ENCODE measurements at places on chromosomes 2 and 18.

DNA sequence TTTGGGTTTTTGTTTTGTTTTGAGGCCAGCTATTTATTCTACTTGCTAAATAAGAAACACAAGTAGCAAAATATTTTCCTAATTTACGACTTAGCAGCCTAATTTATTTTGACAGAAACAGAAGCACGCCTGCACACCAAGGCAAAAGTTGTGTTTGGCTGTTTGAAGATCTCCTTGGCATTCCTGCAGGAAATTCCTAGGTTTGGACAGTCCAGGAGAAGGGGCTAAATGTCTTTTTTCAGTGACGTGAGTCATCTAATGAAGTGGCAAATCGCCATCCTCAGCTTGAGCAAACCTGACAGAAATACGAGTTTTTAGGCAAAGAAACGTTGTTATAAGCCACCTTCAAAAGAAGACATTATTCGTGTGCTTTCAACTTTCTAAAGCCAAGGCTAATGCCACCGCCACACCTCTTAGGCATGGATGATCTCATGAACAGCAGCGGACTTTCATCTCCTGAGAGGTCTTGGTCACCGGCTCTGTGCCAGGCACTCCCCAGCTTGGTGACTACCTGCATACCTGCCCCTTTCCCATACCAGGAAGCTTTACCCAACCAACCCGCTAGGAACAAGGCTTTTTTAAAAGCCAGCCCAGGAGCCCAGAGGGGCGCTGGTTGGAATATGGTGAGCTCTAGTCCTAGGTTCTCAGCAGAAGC is 30.9 kb downstream of the STK39 start:
- no peak for DNase-seq

GRCh38 chr18:13370995-13371625 is 152.6 kb downstream of the LDLRAD4 start:
- no peak for DNase-seq

DNA sequence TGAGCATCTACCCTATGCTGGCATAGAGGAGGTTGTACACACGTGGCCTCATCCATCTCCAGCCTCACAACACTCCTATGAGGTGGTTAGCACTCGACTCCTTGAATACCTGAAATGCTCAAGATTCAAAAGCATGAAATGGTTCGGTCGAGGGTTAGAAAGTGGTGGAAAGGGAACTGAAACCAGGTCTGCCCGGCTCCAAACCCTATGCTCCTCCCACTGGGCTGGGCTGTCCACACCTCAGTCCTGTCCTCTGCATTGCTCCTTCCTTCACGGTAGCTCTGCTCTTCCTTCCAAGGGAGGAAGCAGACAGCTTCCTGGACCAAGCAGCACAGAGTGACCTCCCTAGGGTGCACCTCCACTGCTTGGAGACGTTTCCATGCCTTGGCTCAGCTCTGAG is 565.2 kb upstream of the ID2 start:
- DNase-seq: no peak

GRCh38 chr2:26850505-26850904 is 2.6 kb downstream of the DPYSL5 start:
- no peak for DNase-seq

DNA sequence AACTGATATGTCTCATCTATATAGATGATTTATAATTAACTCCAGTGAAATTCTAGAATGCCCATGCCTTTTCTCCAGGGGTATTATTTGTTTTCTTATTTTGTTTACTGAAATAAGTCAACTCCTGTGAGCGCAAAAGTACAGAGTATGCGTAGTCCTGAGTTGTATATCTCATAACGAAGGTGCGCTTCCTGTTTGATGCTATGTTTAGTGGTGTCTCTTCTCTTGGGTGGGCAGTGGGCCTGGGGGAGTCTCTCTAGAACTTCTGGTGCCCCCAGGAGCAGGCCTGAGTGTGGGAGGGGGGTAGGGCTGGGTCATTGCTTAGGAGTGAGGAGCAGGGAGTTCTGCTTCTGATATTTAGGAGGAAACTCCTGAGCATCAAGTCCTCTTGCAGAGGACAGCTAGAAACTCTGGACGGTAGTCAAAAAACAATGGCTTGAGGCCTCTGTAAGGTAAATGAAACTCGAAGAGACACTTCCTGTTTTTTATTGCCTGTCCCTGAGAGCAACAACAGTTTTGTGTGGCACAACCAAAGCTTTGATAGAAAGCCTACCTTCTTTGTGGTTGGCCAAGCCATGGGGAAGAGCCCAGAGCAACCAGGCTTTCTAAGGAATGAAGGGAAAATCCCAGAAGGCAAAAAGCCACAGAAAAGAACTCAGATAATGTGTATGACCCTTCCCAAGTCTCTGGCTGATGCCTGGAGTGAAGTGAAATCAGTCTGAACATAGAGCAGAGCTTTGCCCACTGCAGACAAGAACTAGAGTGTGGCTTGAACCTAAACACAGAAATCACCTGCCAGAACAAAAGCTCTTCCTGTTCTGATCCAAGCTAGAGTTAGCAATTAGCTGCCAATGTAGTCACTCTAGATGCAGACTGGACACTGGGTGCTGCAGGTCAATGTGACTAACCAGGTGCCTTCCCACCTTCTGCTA is 8.5 kb upstream of the SP140L start:
- DNase-seq: no peak

GRCh38 chr2:118851650-118852049 is 4.2 kb upstream of the EN1 start:
- DNase-seq: no peak

- no peak for DNase-seq
These were observed 163.2 kb upstream of the SLC1A4 start for GRCh38 chr2:64825831-64826491.

GRCh38 chr2:135144343-135144742 is 92.3 kb downstream of the RAB3GAP1 start:
- no peak for DNase-seq

DNA sequence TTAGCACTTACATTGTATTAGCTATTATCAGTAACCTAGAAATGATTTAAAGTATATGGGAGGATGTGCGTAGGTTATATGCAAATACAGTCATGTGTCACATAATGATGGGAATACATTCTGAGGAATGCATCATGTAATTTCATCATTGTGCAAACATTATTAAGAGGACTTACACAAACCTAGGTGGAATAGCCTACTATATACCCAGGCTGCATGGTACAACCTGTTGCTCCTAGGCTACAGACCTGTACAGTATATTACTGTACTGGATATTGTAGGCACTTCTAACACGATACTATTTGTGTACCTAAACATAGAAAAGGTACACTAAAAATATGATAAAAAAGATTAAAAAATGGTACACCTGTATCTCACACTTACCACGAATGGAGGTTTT is 7.9 kb downstream of the RIF1 start:
- no peak for DNase-seq

DNA sequence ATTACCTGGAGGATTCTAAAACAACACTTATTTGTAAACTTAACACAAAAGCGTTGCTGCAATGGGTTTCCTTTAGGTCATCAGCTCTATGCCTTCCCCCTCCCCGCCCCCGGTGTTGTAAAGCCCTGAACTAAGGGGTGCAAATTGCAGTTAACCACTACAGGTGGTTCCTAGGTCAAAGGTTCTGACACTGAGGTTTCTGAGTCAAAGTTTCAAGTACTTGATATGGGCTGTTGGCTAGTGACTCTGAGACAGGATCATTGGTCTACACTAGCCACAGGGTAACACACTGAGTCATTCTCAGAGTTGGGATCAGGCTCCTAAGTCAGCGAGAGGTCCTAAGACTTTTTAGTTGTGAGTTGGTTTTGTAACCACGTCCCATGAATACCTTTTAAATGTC is 15.4 kb downstream of the IL1B start:
- DNase-seq: no peak

GRCh38 chr2:168097431-168097830 is 150.0 kb downstream of the STK39 start:
- no peak for DNase-seq

GRCh38 chr18:79221136-79221535 is 151.9 kb downstream of the ATP9B start:
- DNase-seq: no peak

DNA sequence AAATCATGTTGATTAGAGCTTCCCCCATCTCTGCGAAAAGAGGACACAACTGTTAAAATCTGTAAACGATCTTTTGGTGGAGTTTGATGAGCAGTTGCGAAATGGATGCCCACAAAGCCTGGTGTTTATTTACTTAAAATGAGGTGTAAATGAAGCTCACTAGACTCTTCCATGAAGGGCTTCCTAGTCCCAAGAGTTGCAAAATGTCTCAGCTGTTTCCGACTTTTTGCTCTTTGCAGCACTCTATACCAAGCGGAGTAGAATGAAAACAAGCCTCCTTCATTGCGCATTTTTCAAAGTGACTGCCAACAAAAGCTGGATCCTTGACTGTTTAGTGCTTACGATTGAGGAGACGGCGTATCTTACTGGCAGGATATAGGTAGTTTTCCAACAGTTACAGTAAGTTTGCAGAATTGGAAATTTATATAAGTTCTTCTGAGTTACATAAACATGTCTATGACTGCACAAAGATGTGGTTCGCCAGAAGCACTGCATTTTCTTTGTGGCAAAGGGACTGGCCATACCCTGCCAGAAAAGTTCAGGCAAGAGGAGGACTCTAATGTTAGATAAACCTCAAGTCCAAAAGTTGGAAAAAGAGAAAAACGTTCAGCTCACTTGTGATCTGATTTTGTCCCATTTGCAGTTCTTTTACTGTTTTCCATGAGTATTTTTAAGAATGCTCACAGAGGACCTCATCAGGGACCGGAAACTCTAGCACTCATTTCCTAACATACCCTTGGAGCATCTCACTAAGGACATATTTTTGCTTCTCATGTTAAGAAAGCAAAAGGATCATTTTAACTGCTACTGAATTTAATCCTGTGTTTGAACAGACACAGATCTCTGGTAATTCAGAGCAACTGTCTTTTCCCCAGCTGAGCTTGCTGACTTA is 42.7 kb downstream of the COLEC12 start:
- DNase-seq: no peak

DNA sequence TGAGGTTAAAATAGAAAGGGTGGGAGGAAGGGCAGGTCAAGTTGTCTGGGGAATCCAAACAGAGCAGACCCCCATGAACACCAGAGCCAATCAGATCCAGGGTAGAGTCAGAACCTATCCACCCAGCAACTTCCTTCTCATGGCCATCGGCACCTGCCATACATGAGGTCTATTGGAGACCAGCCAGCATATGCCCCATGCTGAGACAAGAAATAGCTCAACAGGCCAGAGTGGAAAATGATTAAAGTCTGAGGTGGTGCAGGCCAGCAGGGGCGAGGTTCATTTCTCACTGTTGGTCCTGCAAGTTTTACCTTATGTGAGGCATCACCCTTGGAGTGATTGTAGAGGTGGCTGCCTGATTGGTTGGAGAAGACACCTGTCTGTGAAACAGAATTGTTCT is 89.2 kb downstream of the LONRF2 start:
- DNase-seq: no peak

DNA sequence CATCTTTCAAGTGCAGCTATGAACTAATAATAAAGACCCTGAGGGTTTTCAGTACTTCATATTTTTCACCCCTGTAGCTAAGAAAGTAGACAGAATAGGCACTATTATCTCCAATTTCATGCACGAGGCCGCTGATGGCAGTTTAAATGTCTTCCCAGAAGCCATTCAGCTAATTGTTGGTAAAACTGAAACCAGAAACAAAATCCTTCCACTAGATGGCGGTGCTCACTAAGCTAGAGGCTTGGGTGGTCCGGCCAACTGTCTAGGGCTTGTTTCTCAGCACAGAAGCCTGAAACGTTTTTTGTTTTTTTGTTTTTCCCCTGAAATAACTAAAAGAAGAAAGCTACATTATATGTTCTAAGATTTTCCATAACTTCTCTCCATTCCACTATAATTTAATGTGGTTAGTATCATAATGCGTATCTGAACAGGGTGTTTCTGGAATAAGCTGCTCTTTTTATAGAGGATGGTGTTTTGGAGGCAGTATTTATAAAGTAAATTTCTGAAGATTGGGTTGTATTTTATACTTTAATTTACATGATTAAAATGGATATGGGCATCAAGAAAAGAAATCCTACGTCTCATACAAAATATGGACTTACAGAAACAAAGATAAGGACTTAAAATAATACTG is 159.4 kb downstream of the PIK3C3 start:
- peak; percentile 21 for DNase-seq

DNA sequence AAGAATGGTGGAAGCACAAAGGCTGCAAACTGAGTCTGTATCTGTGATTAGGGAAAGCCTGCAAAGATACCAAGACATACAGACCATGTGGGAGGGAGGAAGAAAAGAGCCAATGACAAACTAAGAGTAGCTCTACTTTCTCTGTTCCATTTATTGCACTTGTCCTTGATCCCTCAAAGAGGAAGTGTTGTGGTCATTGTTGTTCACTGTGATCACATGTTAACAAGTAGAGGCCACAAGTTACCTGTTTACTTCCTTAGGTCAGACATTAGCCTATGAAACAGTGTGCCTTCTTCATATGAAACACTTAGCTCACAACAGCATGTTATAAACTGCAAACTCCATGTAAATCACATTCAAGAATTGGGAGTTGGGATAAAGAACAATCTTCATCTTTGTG is 32.6 kb downstream of the MAP2 start:
- DNase-seq: no peak

DNA sequence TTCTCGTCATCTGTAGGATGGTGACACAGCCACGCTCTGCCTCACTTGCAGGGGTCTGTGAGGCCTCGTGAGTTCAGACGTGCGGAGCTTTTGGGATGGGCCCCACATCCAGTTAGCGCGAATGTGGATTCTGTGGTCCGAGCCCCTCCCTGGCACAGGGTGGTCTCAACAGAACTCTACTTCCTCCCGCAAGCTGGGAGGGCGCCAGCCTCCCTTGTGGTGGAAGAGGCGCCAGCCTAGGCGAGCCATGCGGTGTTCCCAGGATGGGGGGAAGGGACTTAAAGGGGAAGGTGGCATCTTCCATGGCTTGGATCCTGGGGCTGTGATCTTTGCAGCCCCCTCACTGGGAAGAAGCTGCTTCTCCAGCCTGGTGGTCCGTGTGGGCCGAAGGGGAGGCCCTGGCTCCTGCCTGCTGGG is 1.4 kb downstream of the SNORC start:
- DNase-seq: no peak

DNA sequence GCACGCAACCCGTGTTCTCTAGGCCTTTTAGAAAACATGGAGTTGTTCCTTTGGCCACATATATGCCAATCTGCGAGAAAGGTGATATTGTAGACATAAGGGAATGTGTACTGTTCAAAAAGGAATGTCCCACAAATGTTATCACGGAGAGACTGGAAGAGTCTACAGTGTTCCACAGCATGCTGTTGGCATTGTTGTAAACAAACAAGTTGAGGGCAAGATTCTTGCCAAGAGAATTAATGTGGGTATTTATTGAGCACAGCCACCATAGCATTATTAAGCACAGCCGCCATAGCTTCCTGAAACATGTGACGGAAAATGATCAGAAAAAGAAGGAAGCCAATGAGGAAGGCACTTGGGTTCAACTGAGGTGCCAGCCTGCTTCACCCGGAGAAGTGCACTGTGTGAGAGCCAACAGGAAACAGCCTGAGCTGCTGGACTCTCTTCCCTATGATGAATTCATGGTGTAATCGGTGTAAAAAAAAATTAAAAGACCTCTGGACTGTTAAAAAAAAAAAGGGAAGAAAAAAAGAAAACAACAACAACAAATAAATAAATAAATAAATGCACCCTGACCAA is 29.0 kb upstream of the REL start:
- no peak for DNase-seq

Data from stimulated activated CD8-positive, alpha-beta memory T cell treated with anti-CD3 and anti-CD28 coated beads, Interleukin-7, amount 100 ng/mL, for 24 hours (primary cell).